ENCODE measurements at places on chromosomes 7 and 10.

DNA sequence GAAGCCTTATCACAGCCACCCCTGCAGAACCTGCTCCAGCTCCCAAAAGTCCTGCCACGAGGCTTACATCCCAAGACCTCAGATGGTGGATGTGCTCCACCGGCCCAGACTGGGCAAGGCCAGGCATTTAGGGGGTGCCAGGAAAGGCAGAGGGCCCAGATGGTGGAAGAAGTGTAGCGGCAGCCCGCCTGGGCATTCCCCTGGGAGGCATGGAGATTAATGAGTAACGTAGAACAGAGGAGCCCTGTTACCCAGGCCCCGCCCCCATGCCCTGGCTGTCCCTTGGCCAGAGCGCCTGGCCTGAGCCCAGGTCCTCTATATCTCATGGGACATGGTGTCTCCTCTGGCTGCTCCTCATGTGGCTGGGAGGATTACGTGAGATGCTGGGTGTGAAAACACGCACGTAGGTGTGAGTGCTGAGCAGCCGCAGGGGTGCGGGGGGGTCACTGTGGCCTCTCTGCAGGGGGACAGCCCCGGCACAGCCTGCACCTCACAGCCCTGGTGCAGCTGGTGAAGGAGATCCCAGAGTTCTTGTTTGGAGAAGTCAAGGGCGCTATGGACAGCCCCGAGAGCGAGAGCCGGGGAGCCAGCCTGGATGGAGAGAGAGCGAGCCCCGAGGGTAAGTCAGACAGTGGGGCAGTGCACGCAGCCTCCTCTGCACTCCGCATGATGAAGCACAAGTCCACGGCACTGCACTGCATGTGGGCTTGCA, 52.9 kb downstream of the ZNF467 start:
- no peak for DNase-seq

DNA sequence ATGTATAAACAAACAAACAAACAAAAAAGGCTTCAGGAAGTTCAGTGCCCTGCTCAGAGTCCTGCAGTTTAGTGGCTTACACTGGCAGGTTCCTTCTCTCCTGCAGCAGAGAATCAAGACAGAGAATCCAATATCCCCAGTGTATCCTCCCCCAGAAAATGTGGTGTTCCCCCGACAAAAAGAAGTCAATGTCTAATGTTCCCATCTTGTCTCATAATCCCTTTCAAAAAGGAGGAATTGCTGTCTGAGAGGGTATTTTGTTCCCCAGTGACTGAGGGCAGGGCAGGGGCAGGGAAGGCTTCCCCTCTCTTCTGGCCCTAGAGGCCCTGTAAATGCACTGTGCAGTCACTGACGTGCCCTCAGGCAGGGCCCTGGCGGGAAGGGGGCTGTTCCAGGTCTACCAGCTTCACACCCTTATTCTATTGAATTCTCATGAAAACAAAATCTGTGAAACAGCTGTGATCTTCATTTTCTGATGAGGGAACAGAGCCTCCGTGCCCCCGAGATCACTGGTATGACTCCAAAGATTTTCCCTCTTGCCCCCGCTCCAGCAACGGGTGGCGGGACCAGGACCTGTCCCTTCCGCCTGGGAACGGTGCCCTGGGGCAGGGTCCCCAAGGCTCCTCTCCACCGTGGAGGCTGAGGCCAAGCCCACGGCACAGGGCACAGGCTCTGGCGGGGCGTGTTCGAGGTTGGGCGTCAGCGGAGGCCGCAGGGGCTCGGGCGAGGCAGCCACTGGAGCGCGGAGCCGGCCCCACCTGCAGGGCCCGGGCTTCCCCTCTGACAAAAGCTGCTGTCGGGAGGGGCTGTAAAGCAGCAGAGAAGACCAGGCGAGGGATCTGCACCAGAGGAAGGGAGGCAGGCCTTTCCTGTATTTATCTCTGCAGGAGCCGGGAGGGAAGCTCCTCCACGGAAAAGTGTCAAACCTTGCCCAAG, 13.4 kb upstream of the WDFY4 start:
- no peak for DNase-seq

- DNase-seq: no peak
These were observed 15.6 kb upstream of the CLDN12 start for GRCh38 chr7:90387470-90388240.

DNA sequence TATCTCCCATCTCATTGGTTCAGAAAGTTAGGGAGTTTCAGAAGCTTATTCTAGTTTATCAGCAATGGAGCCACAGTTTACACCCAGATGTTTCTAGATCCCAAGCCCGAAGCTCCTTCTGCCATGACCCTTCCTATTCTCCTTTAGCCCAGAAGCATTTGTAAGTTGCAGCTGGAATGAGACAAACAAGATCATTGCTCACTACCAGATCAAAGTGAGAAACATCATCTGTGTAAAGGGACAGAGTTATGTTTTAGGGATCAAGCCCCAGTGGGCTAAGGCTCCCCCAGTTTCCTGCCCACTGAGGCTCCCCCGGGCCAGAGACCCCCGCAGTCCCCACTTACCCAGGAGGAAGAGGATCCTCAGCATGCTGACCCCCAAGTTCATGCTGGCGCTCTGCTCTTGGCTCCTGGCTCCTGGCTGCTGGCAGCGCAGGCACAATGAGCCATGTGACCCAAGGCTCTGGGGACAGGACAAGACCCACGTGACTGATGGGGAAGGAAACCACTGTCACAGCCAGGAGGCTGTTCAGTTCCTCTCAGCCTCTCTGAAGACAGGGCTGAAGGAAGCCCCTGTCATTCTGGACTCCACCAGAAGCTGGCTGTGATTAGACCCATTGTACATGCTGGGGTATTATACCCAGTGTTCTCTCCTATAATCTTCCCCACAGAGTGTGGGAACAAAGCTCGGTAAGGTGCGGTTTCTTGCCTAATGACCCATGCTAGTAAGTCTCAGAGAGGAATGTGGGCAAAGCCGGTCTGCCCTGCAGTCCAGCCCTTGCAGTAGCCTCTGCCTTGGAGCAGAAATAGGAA, at the start of gene TMEM273:
Gene TMEM273, minus strand, starts transcription at position 442 of the 812 bp plus-strand sequence. Its CDS starts 55 bp downstream, at position 387.
- no peak for DNase-seq

DNA sequence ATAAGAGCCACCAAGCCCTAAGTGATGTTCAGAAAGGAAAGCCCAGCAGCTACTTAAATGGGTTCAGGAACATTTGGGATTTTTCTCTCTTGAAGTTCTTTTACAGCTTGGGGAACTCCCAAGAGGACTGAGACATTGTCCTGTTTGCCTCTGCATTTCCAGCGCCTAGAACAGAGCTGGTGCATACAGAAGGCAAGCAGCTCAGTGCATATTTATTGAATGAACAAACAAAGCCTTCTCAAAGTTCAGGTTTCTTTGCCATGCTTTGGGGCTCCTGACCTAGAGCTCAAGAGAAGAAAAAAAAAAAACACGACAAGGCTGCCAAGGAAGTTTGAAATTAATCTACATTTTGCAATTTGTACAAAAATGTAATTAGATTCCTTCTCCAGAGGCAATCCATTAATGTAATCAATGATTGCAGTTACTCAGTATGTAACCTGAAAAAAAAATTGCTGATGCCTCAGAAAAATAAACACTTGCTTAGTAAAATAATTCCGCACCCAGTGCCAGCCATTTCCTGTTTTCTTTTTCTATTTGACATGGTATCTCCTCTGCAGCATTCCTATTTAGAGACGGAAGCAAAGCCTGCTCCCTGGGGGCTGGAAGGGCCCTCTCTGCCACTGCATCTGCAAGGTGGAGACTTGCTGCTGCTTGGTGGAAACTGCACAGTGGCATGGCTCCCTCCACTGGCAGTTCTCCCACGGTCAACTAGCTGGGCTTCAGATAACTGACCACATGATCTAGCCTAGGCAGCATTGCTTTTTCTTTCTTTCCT, 157.3 kb downstream of the TMEM178B start:
- no peak for DNase-seq
